ENCODE measurements at places on chromosomes 1 and 21.

GRCh38 chr1:14580986-14581385, 17.5 kb upstream of the KAZN start:
- no peak for DNase-seq

DNA sequence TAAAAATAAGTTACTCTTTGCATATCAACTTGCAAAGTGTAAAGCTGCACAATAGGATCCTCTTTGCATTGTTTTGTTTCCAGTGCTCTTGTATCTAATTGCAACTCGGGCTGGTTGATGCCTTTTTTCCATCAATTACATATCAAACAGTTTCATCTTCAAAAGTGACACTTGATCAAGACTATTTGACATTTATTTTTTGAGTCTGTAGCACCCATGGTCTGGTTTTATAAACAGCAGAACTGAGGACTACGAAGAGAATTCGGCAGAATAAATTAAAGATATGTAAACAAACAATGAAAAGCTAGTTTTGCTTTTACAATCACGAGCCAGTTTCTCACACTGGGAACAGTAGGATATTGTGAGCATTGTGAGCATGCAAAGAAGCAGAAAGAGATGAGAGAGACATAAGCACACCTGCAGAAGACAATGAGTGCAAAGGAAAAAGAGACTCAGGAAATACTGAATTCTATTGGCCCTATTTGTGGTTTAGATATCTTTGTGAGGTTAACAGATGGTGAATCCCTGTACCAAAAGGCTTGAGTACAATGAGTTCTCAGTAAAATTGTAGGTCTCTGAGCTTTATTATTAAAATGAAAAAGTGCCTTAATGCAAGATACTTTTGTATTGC, 45.4 kb downstream of the RPL5 start:
- no peak for DNase-seq

DNA sequence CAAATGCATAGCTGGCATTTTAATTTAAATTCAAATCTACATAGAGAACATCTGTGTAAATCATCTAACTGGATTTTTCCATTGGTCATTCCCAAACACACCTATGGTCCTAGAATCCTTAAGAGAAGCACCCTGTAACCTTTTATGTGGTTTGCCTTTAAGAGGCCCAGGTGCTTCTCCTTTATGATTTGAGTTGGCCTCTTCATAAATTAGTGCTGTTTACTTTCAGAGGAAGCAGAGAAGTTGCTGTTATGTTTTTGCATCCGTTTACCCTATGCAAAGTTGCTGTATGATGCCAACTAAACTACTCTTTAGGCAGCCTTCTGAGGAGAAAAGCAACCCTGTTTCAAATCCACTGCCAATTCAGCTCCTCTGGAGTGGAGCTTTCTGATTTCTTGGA, 193.8 kb downstream of the HS2ST1 start:
- DNase-seq, result no peak

DNA sequence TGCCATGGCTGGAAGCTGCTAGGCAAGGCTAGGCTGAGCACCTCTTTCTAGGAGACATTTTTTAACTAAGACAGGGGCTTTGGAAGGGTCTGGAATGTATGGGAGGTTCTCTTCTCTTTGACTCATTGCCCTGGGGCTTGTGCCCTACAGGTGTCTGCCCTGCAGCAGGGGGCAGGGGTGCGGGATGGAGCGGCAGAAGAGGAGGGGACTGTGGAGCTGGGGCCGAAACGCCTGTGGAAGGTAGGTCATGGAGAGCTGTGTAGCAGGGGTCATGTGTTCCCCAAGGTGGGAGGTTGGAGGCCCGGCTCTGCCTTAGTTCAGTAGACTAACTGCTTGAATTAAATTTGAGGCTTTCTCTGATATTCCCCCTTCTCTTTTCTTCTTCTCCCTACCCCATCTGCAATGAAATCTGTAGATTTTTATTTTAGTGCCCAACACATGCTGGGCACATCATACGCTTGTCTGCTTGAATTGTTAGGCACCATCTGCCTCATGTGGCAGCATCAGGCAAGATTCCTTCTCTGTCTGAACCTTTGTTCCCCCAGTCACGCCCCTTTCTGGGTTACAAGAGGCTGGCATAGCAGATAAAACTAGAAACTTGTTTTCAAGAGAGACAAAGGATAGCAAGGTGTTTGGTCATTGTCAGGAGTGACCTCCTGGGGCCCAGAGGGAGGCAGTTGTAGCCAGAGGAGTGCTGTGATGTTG, 18.4 kb downstream of the PPFIA4 start:
- DNase-seq, result no peak

GRCh38 chr1:153678519-153679336, at the start of gene NPR1:
Gene NPR1 (plus strand): TSS chr1:153678688. CDS start chr1:153679109, 421 bp downstream.
- DNase-seq, result peak; percentile 51

- no peak for DNase-seq
Observed at GRCh38 chr1:98133131-98133530, 212.3 kb upstream of the DPYD start.

DNA sequence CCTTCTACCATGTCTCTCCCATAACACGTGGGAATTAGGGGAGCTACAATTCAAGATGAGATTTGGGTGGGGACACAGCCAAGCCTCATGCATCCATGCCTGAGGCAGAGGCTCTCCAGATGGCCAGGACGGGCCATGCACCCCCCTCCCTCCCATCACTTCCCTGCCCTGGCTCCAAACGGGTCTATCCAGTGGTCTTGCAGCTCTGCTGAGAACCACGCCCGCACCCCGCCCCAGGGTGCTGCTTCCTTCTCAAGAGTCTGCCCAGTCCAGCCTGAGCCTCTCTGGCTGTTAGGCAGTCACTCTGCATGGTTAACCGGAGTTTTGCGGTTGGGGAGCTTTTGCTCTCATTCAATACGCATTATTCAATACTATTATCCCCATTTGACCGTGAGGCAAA, 131.5 kb upstream of the TMEM51 start:
- DNase-seq, result no peak

DNA sequence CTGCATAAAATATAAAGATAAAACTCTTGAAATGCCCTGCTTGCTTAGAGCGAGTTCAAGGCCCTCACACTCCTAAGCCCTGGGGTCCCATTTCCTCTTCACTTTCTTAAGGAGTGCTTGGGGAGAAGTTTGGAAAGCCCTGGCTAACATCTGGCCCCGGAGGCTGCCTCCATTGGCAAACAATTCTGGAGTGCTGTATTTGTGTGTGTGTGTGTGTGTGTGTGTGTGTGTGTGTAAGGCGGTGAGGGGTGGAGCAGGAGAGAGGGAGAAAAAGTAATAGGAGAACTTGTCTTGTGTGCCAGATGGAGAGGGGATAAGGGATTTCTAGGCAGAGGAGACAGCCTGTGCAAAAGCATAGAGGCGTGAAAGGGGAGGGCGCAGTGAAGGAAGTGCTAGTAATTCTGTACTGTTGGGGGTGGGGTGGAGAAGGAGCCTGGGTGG, 578 bp upstream of the TRIM62 start:
- no peak for DNase-seq

DNA sequence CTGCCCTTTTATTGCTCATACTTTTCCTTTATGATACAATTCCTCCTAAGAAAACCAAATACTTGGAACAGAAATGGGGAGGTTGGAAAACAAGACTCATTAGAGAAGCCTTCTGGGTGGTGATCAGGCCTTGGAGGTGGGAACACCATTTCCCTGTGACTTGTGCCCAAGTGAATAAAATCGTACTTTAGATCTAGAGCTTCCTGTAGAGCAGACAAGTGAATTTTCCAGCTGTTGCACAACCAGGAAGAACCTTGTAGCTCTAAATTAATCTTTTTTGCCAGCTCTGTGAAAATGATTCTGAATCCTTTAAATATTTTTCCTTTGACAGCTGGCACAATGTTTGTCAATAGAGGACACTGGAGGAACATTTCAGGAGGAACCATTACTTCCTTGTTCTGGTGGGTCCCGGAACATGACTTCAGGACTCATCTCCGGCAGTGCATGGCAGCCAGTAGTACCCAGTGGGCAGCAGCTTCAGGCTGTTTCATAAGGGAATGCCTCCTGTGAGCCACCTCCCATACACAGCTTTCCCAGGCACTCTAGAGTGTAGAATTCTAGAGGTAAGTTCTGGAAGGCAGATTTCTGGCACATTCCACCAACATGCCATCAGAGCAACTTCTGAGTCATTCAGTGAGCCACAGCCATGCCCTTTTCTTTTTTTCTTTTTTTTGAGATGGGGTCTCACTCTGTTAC, 5.5 kb upstream of the SNAPIN start:
- DNase-seq, result no peak

- no peak for DNase-seq
Observed at GRCh38 chr1:212825798-212826452, 21.5 kb downstream of the SPATA45 start.

- peak; percentile 60 for DNase-seq
Observed at GRCh38 chr21:44867999-44868700, 5.3 kb downstream of the PTTG1IP start.

DNA sequence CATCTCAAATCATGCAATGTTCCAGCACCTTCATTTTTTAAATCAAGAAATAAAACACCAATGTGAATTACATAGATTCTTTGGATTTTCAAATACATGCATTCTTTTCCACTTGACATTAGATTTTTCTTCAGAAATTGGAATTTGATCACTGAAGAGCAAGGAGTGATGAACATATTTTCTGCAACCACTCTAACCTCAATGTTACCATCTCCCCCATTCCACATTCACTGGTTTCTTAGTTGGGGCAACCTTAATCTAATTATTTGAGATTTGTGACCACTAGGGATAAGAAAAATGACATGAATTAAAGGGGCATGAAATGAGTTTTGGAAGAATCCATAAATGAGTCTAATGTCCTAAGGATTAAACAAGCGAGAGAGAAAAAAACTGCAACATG, 168.7 kb upstream of the NR5A2 start:
- DNase-seq, result no peak

DNA sequence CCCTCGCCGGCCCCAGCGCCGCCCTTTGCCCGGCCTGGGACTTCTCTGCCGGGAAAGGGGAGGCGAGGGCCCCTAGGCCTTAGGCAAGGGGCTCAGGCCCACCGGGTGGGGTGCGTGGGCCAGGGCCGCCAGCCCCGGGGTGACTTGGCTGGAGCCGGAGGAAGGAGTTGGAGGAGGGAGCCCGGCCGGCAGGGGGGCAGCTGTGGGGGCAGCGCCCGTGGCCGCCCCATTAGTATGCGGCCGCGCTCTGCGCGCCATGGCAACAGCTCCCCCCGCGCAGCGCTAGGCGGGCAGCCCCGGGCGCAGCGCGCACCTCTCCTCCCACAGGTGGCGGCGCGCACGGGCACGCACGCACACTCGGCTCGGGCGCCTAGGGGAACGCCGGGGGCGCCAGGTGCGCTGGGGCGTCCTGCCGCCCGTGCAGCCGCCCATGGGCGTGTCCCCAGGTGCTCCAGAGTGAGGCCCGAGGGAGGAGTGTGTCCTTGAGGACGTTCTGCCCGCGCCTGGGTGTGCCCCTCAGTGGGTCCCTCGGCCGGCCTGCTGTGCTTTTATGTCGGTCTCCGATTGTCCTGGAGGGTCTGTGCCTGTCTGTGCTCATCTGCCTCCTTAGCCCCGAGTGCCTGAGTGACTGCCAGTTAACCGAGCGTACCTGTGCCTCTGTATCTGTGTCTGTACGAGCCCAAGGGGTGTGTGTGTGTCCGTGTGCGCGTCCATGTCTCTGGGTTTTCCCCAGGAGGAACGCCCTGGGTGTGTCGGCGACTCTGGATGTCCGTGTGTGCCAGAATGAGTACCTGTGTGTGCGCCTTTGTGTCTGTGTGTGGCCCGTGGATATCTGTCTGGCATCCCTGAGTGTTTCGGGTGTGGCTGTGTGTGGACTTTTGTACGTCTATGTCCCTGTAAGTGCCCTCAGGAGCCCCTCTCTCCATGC, 38.2 kb upstream of the WASF2 start:
- DNase-seq, result peak; percentile 64

DNA sequence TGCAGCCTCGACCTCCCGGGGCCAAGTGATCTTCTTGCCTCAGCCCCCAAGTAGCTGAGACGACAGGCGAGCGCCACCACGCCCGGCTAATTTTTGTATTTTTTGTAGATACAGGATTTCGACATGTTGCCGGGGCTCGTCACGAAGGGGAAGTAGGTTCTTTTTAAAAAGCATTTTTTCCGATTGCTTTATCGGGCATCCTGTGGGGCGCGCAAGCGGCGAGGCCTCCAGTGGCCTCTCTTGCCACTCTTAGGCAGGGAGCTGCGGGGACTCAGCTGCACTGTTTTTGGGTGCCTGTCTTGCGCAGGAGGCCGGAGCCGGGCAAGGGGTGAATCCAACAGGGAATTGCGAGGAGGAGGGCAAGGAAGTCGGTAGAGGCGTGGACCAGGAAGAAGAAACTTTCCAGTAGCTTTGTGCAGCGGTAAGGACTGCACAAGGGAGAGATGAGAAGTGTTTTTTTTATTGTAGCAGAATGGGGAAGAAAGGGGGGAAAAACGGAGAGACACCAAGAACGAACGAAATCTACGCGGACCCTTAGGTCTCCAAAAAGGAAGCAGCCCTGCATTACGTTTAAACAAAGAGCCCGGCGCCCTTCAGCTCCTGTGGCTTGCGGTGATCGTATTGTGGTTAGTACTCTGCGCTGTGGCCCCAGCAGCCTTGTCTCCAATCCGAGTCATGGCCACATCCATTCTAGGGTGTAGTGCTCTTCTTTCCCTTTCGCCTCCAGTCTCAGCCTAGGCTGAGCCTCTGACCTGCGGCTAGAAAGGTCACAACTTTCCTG, 164.8 kb downstream of the PPIAL4G start:
- DNase-seq, result peak; percentile 81

- no peak for DNase-seq
Observed at GRCh38 chr1:228347181-228347580, 59.5 kb downstream of the TRIM11 start.

GRCh38 chr1:71610476-71610875, 529.6 kb upstream of the ZRANB2 start:
- DNase-seq, result no peak

DNA sequence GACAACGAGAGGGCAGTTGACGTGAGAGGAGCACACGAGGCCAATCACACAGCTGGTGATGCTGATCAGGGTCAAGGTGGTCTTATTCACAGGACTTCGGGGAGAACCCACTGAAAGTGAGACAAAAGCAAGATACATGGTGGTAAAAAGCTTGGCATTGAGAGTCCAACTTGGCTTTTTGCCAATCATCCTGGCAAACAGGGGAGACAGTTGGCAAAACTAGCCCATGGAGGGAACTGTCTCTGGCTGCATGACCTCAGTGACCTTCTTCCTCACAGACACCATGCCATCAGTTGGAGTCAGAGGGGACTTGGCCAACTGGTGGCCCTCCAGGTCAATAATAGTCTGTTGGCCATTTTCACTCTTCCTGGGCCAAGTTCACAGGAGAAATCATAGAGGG, 139.9 kb downstream of the ASTN1 start:
- DNase-seq, result no peak

- DNase-seq, result no peak
Observed at GRCh38 chr1:164510435-164510834, 48.5 kb upstream of the PBX1 start.

DNA sequence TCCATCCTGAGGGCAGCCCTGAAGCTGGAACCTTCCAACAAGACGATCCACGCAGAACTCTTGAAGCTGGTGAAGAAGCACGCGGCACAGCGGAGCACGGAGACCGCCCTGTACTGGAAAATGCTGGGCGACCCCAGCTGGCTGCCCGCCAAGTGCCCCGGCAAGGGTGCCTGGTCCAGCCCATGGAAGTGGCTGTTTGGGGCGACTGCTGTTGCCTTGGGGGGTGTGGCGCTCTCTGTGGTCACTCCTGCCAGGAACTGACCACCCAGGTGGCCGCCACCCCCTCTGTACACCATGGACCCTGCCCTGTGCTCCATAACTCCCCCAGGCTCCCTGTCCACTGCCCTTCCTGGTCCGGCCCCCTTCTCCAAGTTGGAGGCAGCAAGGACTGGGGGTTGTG, 90.8 kb downstream of the PPP1R12B start:
- no peak for DNase-seq

Measured in stimulated activated CD4-positive, alpha-beta T cell treated with anti-CD3 and anti-CD28 coated beads, Interleukin-15, amount 100 ng/mL, for 24 hours (primary cell).